ENCODE measurements at places on chromosomes 3 and 15.

- H3K27me3 ChIP-seq = no peaks in the 10 kb centered on the region
- H3K36me3 ChIP-seq = no peaks in the 10 kb centered on the region
- H3K4me3 ChIP-seq = peak overlapping the region; percentile 62
- DNase-seq = no peak
Measured at GRCh38 chr15:31217067-31217466, 109.6 kb upstream of the KLF13 start.

- H3K36me3 ChIP-seq = no peaks in the 10 kb centered on the region
- H3K27me3 ChIP-seq = no peaks in the 10 kb centered on the region
- H3K4me1 ChIP-seq = no peaks in the 10 kb centered on the region
- no peak overlapping the region for H3K4me3 ChIP-seq
- no peak overlapping the region for H3K27ac ChIP-seq
Measured at GRCh38 chr3:55202326-55202725, 274.5 kb upstream of the LRTM1 start.

DNA sequence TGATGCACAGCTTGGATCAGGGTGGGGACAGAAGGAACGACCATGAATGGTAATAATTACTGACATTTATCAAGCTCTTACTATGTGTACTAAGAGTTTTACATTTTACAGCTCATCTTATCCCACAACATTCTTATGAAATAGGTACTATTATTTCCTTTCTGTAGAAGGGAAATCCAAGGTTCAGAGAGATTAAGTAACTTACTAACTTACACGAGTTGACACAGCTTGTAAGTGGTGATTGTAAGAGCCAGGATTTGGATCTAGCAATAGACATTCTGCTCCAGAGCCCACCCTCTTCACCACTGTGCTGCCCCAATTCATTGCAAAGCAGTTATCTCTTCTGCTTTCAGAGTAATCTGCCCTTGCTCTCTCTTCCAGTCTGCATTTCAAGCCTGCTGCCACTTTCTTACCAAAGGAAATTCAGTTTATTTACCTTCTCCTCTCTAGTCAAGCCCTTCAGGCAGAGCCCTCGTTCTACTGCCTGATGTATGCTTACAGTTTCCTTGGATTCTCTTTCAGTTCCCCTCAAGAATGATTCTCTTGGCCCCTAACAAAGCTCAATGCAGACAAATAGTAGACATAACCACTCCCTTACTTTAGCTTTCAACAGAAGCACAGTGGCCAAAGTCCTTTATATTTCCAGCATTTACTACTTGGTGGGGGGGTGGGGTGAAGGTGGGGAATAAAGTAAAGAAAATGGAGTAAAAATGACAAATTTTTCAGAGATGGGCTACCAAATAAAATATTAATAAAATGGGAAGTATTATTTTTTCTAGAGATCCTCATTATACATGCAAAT, 65.8 kb downstream of the ATP8B4 start:
- no peak for DNase-seq
- no peak overlapping the region for H3K27ac ChIP-seq
- H3K4me1 ChIP-seq = no peaks in the 10 kb centered on the region
- no peaks in the 10 kb centered on the region for H3K27me3 ChIP-seq

GRCh38 chr15:48096813-48097212, 24.0 kb upstream of the SLC24A5 start:
- H3K27ac ChIP-seq = no peak overlapping the region
- no peaks in the 10 kb centered on the region for H3K27me3 ChIP-seq
- no peak overlapping the region for H3K4me3 ChIP-seq
- no peak for DNase-seq

DNA sequence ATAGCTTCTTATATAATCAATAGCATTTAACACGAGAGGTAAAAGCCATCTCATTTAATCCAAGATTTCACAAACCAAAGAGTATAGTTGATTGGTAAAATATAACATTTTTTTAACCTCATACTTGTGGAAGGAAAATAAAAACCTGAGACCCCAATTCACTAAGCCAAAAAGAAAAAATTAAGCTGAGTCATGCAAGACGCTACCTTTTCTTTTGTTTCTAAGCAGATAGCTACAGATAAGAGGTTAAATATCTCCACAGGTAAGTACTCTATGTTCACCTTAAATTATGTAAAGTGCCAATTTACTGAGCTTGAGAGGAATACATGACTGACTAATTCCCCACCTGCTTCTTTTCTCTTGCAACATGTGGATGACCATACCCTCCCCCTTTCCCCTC, 656.4 kb downstream of the MECOM start:
- no peak overlapping the region for H3K4me3 ChIP-seq
- H3K27me3 ChIP-seq = no peaks in the 10 kb centered on the region
- no peaks in the 10 kb centered on the region for H3K4me1 ChIP-seq
- no peak for DNase-seq
- no peak overlapping the region for H3K27ac ChIP-seq
- no peaks in the 10 kb centered on the region for H3K36me3 ChIP-seq

- H3K36me3 ChIP-seq = peaks cover 2% of the 10 kb centered on the region
- H3K27ac ChIP-seq = peak overlapping the region; percentile 71
- H3K4me1 ChIP-seq = peaks cover 80% of the 10 kb centered on the region
- no peak overlapping the region for H3K4me3 ChIP-seq
- no peaks in the 10 kb centered on the region for H3K27me3 ChIP-seq
Measured at GRCh38 chr3:183537295-183537730, 18.2 kb downstream of the KLHL6 start.

GRCh38 chr15:27491666-27492621, 521.0 kb downstream of the GABRG3 start:
- H3K4me1 ChIP-seq = no peaks in the 10 kb centered on the region
- peak; percentile 91 for DNase-seq
- peak overlapping the region; percentile 7 for H3K27ac ChIP-seq
- H3K27me3 ChIP-seq = no peaks in the 10 kb centered on the region
- no peak overlapping the region for H3K4me3 ChIP-seq

- H3K36me3 ChIP-seq = no peaks in the 10 kb centered on the region
- H3K27me3 ChIP-seq = no peaks in the 10 kb centered on the region
- H3K4me3 ChIP-seq = no peak overlapping the region
- no peaks in the 10 kb centered on the region for H3K4me1 ChIP-seq
- no peak overlapping the region for H3K27ac ChIP-seq
Measured at GRCh38 chr3:62785384-62785783, 89.8 kb downstream of the CADPS start.

DNA sequence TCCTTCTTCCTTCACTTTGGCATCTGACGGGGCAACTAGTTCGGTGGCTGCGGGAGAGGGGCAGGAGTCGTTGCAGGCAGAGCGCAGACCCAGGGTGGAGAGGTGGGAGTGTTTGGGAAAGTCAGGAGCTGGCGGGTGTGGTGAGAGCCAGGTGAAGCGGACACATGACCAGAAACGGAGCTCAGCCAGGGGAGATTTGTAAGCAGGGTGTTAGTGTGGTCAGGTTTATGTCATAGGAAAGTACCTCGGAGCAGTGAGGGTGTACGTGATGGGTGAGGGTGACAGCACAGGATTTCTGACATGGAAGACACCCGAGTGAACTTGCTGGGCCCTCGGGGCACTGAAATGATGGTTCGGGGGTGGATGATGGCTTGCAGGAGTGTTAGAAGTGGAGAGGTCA, 247.4 kb upstream of the TPM1 start:
- H3K36me3 ChIP-seq = no peaks in the 10 kb centered on the region
- no peak for DNase-seq
- no peaks in the 10 kb centered on the region for H3K4me1 ChIP-seq
- no peak overlapping the region for H3K4me3 ChIP-seq
- no peaks in the 10 kb centered on the region for H3K27me3 ChIP-seq

DNA sequence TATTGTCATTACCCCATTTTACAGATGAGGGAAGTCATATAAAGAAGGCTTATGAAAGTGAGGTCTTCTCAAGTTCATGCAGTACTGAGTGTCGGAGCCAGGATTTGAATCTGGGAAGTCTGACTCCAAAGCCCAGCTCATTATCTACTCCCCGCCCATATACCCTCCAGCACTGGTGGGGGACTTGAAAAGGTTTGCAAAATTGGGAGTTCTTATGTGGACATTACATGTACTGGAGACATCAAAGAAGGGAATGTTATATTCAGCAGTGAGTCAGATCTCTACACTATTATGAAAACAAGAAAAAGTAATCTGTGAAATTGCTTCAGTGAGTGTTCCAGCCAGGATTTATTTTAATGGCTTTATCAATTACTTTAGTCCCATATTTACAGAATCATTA, 185.2 kb upstream of the CADPS start:
- H3K4me1 ChIP-seq = no peaks in the 10 kb centered on the region
- no peaks in the 10 kb centered on the region for H3K36me3 ChIP-seq
- no peaks in the 10 kb centered on the region for H3K27me3 ChIP-seq
- H3K4me3 ChIP-seq = no peak overlapping the region
- DNase-seq = no peak

DNA sequence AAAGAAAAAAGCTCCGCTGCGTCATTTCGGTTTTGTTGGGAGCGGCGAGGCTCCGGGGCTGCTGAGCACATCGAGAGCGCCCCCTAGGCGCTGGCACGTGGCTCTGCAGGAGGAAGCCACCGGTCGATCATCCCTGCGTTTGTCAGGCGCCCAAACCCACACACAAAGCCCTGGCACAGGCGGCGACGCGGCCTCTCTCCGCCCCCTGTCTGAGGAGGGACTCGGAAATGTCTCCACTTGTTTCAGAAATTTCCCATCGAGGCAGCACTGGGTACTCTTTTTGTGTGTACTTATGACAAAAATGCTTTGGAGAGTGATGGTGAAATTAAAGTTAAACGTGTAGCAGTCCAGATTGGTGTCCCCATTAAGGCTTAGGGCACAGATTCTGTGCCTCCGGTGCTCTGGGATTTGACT, 407.3 kb upstream of the ONECUT1 start:
- peak; percentile 64 for DNase-seq
- peaks cover 8% of the 10 kb centered on the region for H3K27me3 ChIP-seq
- H3K4me3 ChIP-seq = no peak overlapping the region
- no peaks in the 10 kb centered on the region for H3K4me1 ChIP-seq

- DNase-seq = no peak
- no peaks in the 10 kb centered on the region for H3K27me3 ChIP-seq
Measured at GRCh38 chr15:61687651-61688050, 372.6 kb downstream of the VPS13C start.

GRCh38 chr3:55160241-55160983, 232.6 kb upstream of the LRTM1 start:
- no peak overlapping the region for H3K4me3 ChIP-seq
- no peaks in the 10 kb centered on the region for H3K36me3 ChIP-seq
- H3K27me3 ChIP-seq = no peaks in the 10 kb centered on the region
- H3K4me1 ChIP-seq = no peaks in the 10 kb centered on the region
- no peak overlapping the region for H3K27ac ChIP-seq
- DNase-seq = peak; percentile 32
